Iris pigment epithelial cell (primary cell): ENCODE measurements at places on chromosomes 1 and 21.

DNA sequence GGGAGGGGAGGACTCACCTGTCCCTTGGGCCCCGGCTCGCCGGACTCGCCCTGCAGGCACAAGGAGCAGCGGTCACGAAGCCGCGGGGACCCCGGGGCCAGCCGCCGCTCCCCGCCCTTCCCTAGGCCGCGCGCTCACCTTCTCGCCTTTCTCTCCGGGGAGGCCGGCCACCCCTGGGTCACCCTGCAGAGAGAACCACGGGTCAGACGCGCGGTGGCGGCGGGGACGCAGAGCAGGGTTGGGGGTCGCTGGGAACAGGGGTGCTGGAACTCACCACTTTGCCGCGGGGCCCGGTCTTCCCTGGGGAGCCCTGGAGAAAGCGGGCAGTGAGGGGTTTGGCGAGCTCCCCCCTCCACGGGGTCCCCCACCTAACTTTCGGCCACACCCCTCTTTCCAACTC lies 13.3 kb downstream of the COL9A2 start:
- no peak for DNase-seq

GRCh38 chr1:239815074-239815473 lies 276.6 kb upstream of the FMN2 start:
- DNase-seq: no peak

DNA sequence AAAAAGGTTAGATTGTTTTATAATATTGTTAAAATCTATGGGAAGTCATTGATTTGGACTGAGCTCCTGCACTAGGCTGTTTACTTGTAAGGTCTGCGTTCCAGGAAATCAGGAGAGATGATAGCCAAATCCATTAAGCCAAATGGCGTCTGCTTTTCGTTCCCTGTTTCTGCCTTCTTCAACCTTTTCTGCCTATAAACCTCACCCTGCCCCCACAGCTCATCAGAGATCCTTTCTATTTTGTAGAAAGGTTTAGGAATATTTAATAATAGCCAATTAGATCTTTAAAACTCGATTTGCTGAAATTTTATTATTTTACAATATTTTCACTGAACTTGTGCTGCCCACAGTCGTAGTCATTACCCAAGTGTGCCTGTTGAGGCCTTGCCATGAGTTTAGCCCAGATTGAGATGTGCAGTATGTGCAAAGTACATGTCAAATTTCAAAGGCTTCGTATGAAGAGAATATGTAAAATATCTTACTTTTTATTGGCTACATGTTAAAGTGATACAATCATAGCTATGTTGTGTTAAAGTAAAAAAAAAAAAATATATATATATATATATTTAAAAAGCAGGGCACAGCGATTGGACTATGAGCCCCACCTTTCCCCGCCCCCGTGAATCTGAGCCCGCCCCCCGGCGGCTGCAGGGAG lies 444 bp upstream of the IARS2 start:
- DNase-seq: no peak

GRCh38 chr1:203596673-203597210 lies 29.9 kb upstream of the ATP2B4 start:
- DNase-seq: no peak

DNA sequence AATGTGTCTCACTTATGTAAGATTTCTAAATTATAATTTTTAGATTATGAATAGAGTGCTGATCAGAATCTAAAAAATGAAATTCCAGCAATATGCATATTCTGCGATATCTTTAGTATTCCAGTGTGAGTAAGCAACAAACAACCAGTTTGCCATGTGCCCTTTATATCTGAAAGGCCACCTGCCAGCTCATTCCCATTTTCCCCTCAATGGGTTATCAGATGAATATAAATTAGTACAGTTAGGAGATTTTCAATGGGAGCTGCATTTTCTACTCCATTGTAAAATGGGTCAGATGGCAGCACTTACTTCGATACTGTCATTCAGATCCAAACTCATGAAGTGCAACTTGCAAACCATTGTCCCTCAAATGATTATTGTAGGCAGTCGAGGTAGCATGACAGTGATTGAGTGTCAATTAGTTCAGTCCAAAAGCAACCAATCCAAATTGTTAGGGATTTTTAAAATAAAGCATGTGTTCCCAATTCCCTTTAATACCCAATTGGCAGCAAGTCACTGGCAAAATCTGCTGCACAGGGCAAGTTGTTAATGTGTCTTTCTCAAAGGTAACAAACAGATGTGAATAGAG lies 680.3 kb downstream of the LRRIQ3 start:
- DNase-seq: no peak

- DNase-seq: no peak
These were observed 118.7 kb downstream of the RGS2 start for GRCh38 chr1:192927496-192927895.

DNA sequence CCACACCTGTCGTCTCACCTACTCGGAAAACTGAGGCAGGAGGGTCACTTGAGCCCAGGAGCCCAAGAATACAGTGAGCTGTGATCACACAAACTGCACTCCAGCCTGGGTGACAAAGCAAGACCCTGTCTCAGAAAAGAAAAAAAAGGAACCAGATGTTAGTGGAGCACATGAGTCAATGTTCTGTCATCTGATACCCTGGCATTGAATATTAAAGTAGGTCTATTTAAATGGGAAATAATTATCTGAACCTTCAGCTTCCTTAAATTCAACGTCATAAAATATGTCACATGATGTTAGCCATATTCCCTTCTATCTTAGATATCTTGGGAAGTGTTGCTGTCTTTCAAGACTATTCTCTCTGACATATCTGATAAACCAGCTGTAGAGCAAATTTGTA lies 47.3 kb downstream of the NCAM2 start:
- peak; percentile 8 for DNase-seq

- no peak for DNase-seq
These were observed 299.0 kb downstream of the TPR start for GRCh38 chr1:186076006-186076405.

DNA sequence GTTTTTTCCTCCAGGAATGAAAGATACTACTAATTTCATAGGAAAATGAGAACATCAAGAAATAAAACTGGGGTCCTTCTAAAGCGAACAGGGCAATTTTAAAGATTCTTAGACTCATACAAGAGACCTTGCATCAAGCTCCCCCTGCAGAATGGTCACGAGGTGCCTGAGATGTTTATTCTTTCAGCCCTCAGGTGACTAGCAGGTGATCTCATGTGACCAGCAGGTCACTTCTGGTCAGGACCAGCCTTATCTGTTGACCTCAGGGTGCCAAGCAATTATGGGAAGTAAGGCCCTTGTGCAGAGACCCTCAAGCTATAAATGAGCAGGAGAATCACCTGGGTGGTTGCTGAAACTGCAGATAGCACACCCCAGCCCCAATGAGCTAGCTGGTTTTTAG lies 20.6 kb upstream of the TMEM51 start:
- DNase-seq: no peak

GRCh38 chr21:46127239-46128105 lies 27.9 kb downstream of the FTCD start:
- DNase-seq: no peak

GRCh38 chr1:153639280-153639679 lies 5.4 kb downstream of the CHTOP start:
- no peak for DNase-seq

DNA sequence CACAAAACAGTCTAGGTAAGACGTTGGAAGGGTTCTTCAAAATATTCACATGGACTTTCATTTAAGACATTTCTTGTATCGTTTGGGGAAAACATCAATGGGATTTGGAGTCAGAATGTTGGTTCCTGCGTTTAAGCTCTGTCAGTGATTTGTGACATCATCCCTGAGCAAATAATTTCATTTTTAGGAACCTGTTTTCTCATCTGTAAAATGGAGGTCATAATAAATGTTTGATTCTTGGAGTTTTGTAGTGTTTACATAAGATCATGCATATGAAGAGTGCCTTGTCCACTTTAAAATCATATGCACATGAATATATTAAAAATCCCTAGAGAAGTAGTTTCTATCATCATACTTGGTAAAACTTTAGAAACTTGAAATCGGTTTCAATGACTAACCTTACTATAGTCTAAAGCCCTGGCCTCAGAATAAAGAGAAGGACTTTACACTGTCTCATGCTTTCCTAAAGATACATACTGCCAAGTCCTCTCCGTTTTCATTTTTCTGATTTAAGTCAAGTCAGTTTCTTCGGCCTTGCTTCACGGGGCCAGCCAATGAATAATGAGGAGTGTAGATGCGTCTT lies 178.4 kb downstream of the ADSS2 start:
- DNase-seq: no peak

GRCh38 chr1:119542492-119542946 lies 35.5 kb downstream of the HSD3B1 start:
- DNase-seq: no peak

GRCh38 chr1:204731509-204731908 lies 46.0 kb upstream of the LRRN2 start:
- DNase-seq: no peak
